Left lobe of liver (tissue), 2 donors: ENCODE measurements at places on chromosomes 2 and 18. TPM values are rescaled to one million over a fixed set of nuclear protein-coding genes. Genes with fewer than 3 reads are reported as not detected.

The SMYD1 gene
- not detected for total RNA-seq

The TRABD2A gene
- 0.68 TPM for total RNA-seq

The AQP12A gene
- total RNA-seq, result not detected

The UGT1A10 gene
- total RNA-seq, result 0.45 TPM

The ZNF892 gene
- 1.3 TPM for total RNA-seq

The NMUR1 gene
- total RNA-seq, result 0.30 TPM

The SPATA3 gene
- total RNA-seq, result not detected
